ENCODE measurements at places on chromosomes 1 and 21.

- DNase-seq = no peak
Measured at GRCh38 chr1:62176597-62177312, 17.9 kb upstream of the L1TD1 start.

GRCh38 chr1:59195151-59195550 is 101.7 kb upstream of the FGGY start:
- no peak for DNase-seq

DNA sequence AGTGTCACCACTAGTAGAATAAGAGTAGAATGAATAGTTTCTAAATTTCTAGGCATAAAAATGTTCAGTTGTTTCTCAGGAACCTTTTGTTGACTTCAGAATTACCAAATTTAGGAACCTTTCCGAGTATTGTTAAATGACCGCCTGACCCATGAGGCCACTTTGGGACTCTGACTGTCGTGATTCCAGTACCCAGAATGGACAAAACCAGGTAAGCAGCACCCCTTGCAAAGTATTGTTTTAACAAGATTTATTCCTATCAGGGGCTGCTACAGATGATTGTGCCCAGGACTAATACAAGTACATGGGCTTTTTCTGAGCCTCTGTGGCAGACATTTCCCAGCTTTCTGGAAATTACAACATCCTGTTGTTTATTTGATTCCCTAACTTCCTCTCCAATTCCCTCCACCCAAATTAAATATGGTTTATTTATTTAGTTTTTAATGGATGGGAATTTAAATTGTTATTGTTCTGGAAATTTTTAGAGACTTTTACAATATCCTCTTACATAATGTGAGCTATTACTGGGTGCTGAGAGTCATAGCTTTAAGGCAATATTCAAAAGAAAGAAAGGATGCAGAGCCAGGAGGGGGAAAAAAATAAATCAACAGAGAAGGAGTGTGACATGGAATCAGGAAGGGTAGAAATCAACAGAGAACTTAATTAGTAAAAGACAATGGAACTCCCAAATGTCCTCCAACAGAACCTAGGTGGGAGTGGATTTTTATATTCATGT is 37.4 kb upstream of the NTPCR start:
- no peak for DNase-seq

DNA sequence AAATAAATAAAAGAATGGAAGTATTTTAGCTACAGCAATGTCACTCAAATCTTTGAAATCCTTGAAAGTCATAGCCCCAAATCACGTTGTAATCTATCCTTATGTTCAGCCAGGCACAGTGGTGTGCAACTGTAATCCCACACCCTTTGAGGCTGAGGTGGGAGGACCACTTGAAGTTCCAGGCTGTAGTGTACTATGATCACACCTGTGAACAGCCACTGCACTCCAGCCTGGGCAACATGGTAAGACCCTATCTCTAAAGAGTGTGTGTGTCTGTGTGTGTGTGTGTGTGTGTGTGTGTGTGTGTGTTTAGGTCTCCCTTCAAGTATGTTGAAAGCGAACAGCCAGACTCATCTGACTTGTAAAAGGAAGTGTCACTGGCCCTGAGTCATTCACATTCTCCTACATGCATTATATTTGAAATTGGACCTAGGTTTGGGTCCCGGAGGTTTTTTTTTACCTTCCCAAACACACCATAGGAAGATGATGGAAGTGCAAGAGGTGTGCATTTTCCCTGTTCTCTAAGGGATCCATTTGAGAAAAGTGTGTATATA is 50.1 kb downstream of the ZNF281 start:
- DNase-seq = no peak

GRCh38 chr1:93443454-93443853 is 4.5 kb upstream of the FNBP1L start:
- DNase-seq = no peak

DNA sequence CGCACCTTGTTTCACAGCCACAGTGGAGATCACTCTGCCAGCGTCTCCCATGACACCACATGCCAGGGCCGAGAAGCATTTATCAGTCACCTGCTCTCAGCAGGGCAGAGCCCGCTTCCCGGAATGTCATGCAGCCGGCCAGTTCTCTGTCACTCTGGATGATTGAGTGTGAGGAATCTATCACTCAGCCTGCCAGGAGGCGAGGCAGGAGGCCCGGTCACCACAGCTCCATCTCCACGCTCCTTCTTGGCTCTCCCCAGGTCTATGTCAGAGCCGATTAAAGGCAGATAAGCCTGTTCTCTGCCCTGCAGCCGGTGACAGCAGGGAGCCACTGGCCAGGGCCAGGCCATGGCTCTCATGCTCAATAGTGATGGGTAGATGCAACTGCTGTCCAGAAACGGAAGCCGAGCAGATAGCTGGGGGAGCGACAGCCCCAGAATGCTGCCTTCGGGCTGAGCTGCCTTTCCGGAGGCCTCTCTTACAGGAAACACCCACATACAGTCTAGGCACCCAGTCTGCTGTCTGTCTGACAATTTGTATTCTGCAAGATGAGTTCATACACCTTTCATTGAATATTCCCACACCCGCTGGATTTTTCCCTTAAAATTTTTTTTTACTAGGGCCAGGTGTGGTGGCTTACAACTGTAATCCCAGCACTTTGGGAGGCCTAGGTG is 64.1 kb downstream of the ACTL8 start:
- DNase-seq = peak; percentile 27

- DNase-seq = peak; percentile 48
Measured at GRCh38 chr1:39159224-39160036, 45.1 kb upstream of the MACF1 start.

DNA sequence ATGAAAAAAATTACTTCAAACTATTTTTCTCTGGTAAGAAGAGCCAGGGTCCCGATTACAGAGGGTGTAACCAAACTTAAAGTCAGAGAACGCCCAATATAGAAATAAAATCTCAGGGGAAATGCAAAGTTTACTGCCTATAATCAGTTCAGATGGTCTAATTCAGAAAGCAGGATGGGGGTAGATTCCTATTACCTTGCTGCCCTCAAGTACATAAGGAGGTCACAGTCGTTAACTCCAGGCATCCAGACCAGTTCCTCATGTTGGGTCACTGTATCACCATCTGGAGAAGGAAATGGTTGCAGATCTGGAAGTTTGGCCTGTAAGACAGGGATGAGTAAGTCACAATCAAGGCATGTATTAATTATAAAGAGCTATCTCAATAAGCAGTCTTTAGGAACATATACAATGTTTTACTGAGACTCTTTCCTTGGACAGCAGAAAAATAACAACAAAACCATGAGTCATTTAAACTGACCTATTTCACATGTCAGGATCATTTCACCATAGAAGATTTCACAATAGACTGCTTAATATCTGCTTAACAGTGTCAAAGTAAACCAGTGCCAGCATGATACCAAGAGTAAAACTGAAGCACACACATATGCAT is 179.4 kb downstream of the SLC45A1 start:
- DNase-seq = no peak

GRCh38 chr21:14737922-14738321 is 191.8 kb upstream of the SAMSN1 start:
- peak; percentile 73 for DNase-seq

DNA sequence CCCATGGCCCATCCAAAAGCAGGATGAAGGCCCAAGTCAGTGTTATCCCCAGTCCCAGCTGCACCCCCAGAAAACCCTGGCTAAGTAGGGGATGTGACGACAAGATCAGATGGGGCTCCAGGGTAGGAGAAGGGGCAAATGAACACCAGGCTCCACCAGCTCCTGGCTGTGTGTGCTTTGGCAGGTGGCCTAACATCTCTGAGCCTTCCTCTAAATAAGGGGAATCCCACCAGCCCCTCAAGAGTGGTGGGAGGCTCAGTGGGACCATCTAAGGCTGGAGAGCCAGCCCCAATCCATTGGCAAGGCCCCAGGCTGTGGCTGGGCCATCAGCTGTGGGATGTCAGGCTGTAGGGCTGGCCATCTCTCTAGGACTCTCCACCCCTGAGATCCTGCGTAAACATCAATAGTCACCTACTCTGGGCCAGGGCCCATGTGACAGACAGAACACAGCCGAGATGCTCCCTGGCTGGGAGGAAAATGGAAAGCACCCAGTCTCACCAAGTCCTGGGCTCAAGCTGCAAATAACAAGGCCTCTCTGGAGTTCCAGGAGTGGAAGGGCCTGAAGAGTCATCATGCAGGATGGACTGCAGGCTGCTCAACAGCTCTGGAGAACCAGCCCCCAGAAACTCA is 7.5 kb downstream of the SDC3 start:
- no peak for DNase-seq

DNA sequence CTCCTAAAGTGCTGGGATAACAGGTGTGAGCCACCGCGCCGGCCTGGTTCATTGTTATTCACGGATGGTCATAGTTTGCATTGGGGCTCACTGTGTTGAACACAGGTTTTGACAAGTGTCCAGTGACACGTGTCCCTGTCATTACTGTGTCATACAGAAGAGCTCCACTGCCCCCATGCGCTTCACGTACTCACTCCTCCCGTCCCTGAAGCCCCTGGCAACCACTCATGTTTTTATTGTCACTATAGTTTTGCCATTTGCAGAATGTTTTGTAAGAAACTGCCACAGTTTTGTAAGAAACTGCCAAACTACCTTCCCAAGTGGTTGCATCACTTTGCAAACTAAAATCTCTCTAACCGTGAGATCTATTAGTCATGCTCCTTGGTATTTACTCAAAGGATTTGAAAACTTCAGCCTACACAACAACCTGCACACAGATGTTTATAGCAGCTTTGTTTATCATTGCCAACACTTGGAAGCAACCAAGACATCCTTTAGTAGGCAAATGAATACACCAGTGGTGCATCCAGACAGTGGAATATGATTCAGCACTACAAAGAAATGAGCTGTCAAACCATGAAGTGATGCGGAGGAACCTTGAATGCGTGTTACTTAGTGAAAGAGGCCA is 163.2 kb upstream of the COL6A1 start:
- DNase-seq = no peak

DNA sequence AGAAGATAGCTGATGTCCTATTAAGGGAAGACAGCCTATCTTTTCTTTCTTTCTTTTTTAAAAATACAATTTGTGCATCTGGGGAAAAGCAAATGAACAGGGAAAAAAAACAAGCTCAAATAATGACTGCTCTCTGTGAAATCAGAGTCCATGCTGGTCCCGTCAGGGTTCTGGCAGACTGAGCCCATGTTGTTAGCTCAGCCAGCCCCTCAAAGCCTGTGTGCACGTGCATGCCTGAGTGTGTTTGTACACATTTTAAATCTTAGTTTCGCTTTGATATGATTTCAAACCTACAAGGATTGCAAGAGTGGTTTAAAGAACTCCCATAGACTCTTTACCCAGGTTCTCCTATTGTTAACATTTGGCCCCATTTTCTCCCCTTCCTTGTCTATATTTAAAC is 231.8 kb upstream of the GREM2 start:
- DNase-seq = no peak

DNA sequence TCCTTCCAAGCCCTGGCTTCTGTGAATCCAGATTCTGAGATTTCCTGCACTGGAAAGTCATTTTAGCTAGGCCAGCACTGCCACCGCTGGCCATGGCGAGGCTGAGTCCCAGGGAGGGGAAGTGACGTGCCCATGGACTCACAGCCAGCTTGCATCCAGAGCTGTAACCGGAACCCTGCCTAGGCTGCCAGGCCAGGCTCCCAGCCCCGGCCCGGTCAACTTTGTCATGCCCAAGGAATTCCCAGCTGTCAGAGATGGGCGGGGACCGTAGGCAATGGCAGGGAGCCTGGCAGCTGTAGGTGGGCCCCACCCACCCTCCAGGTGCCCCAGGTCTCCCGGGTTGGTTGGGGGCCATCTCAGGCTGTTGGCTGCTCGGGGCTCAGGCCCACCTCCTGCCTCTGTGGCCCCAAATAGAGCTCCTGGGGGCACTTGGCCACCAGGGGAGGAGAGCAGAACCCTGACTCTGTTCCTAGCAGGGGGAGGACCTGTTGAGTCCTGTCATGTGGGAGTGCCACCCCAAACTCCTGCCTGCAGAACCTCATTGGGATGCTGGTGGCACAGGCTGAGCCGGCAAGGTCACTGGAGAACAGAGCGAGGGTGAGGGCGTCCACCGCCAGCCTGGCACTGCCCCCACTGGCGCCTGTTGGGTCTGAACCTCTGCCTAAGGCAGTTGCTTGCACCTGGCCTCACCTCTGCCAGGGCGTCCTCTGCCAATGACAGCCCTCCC is 57.8 kb downstream of the FOXO6 start:
- DNase-seq = peak; percentile 83

DNA sequence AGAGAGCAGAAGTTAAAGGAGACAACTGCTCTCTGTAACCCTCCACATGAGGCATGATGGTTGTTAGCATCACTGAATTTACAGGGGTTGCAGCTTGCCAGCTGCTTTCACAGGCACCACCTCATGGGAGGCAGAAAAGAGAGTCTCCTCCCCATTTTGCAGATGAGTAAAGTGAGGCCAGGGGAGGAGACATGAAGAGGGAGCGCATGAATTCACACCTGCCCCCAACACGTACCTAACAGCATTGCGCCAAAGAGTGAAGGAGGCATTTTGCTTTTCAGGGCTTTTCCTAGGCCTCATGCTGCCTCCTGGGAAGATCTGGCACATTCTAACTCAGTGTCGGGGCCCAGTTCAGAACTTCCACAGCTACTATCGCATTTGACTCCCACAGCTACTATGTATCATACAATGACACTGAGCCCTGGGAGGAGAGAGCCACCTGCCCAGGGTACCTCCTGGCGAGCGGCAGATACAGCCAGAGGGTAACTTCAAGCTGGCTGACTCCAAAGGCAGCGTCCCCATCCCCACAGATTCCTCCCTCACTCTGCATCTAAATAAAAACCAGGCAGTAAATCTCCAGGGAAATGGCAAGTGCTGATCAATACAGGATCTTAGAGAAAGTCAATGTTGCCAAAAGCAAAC is 34.0 kb downstream of the GLIS1 start:
- DNase-seq = no peak

DNA sequence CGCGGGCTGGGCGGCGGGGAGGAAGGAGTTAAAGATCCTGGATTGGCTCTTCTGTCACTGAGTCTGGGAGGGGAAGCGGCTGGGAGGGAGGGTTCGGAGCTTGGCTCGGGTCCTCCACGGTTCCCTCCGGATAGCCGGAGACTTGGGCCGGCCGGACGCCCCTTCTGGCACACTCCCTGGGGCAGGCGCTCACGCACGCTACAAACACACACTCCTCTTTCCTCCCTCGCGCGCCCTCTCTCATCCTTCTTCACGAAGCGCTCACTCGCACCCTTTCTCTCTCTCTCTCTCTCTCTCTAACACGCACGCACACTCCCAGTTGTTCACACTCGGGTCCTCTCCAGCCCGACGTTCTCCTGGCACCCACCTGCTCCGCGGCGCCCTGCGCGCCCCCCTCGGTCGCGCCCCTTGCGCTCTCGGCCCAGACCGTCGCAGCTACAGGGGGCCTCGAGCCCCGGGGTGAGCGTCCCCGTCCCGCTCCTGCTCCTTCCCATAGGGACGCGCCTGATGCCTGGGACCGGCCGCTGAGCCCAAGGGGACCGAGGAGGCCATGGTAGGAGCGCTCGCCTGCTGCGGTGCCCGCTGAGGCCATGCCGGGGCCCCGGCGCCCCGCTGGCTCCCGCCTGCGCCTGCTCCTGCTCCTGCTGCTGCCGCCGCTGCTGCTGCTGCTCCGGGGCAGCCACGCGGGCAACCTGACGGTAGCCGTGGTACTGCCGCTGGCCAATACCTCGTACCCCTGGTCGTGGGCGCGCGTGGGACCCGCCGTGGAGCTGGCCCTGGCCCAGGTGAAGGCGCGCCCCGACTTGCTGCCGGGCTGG is at the start of gene NPR1:
NPR1 (plus strand) TSS at position 170 of the 818 bp plus-strand sequence; CDS start at position 591, 421 bp downstream.
- DNase-seq = peak; percentile 59

All from Peyer's patch (tissue), 4 donors.